ENCODE measurements at places on chromosomes 1 and 21.

GRCh38 chr1:193614817-193615216 lies 428.4 kb upstream of the B3GALT2 start:
- no peak for DNase-seq

DNA sequence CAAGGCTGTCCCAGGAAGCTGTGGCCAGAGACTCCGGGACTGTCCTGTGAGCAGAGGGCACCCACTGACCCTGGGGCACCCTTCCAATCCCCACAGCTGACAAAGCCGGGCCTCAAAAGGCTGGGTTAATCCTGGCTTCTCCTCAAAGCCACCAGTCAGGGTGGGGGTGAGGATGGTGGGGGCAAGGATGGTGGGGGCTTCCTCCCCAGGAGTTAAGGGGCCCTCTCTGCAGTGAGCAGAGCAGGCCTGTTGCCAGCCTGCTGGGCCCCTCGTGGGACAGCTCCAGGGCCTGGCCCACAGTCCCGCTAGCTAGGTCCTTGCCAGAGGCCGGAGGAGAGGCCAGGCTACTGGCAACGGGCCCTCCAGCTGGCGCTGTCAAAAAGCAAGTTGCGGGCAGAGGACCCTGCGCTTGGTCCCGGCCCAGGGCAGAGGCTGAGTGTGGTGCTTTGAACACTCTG lies 37.9 kb upstream of the CCDC27 start:
- DNase-seq = no peak

DNA sequence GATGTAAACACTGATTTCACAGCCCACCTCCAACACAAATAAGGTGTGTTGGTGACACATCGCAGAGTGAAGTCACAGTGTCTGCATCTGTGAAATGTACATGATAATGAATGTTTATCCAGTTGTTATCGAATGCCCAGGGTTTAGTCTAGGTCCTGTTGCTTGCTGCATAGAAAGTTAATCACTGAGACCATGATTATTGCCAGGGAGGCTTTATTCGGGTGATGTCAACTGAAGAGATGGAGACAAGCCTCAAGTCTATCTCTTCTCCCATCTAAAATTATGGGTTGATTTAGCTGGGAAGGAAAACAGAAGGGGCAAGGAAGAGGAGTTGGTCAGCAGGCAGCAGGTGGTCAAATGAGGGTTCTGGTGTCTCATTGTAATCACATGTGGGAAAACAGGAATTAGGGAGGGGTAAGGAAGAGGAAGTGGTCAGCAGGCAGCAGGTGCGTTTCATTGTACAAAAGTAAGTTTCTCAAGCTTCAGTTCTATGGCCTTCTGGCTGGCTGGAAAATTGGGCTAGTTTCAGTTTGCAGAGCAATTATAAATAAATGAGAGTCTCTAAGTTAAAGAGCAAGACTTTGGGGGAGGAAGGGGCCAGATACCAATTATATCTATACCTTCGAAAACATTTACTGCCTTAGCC lies 146.3 kb upstream of the DNAH14 start:
- DNase-seq = no peak

GRCh38 chr1:161021165-161021969 lies 415 bp upstream of the F11R start:
- no peak for DNase-seq

- DNase-seq = no peak
These were observed 45.2 kb downstream of the CAMK2N1 start for GRCh38 chr1:20440785-20441200.

DNA sequence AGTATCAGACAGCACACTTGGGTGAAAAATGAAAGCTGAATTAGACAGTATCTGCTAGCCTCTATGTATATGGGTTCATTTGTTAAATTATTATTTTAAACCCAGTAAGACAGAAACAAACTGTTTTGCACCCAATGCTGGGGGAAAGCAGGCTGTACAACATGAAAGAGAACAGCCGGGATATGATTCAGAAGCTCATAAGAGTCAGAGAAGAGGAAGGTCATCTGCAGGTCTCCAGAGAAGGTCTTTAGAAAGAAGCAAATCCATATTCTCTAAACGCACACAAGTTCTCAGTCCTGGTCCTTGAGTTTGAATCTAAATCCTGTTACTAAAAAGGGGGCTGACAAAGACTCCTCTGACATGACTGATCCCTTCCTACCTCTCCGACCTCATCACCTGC lies 155.1 kb downstream of the SIPA1L2 start:
- no peak for DNase-seq
